ENCODE measurements at places on chromosomes 7 and 10. TPM values are rescaled to one million over a fixed set of nuclear protein-coding genes. Genes with fewer than 3 reads are reported as not detected.

The TUBB8 gene
- total RNA-seq = not detected

DNA sequence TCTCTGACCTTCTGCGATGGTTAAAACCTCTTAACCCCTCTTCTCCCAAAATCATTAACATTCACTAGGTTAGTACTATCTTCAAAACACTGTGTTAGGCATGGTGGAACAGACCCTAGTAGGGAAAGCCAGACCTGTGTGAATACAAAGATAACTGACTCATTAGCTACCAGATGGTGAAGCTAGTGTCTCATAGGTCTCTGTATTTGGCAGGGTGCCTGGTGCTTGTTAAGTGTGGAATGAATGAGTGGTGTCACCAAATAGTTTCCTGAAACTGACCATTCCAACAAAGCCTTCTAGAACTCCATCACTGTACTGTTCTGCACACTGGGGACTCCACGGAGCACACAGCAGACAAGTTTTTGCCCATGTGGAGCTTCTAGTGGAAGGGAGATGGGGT, 27.7 kb upstream of the TM9SF3 start:
- H3K36me3 ChIP-seq = no peaks in the 10 kb centered on the region
- no peaks in the 10 kb centered on the region for H3K4me1 ChIP-seq
- no peak overlapping the region for H3K4me3 ChIP-seq
- DNase-seq = no peak
- no peaks in the 10 kb centered on the region for H3K27me3 ChIP-seq
- no peak overlapping the region for H3K27ac ChIP-seq

GRCh38 chr10:112330162-112330561, 43.8 kb upstream of the ACSL5 start:
- no peak for DNase-seq
- H3K36me3 ChIP-seq = no peaks in the 10 kb centered on the region
- no peak overlapping the region for H3K4me3 ChIP-seq

DNA sequence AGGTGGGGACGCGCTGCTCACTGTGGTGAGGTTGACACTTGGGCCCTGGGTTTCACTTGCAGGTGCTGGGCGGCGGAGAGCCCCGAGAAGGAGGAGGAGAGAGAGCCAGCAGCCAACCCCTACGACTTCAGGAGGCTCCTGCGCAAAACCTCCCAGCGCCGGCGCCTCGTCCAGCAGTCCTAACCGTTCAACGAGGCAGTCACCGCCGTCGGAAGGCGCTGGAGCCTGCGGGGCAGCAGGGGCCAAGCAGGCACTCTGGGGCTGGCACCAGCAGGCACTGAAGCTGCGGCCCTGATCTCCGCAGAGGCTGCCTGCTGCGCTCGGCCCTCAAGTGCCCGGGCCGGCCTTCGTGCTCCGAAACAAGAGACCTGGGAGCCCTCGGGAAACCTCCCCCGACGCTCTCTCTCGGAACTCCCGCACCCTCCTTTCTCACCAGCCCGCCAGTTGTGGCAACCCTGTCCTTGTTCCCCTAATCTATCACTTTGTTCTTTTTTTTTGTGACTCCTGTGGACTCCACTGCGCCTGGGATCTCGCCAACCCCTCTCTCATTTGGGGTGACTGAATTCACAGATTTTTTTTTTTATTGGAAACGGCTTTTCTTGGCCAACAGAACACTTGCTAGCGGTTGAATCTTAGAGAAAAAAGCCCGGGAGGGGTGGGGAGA, 4.7 kb upstream of the GAD2 start:
- H3K27me3 ChIP-seq = peaks cover 5% of the 10 kb centered on the region
- no peak overlapping the region for H3K27ac ChIP-seq
- no peaks in the 10 kb centered on the region for H3K4me1 ChIP-seq
- H3K36me3 ChIP-seq = no peaks in the 10 kb centered on the region

Data from aorta (tissue), 5 donors.